Activated CD4-positive, alpha-beta T cell treated with anti-CD3 and anti-CD28 coated beads, Interleukin-2, amount 50 U/mL, for 24 hours (primary cell): ENCODE measurements at places on chromosomes 3 and 15.

DNA sequence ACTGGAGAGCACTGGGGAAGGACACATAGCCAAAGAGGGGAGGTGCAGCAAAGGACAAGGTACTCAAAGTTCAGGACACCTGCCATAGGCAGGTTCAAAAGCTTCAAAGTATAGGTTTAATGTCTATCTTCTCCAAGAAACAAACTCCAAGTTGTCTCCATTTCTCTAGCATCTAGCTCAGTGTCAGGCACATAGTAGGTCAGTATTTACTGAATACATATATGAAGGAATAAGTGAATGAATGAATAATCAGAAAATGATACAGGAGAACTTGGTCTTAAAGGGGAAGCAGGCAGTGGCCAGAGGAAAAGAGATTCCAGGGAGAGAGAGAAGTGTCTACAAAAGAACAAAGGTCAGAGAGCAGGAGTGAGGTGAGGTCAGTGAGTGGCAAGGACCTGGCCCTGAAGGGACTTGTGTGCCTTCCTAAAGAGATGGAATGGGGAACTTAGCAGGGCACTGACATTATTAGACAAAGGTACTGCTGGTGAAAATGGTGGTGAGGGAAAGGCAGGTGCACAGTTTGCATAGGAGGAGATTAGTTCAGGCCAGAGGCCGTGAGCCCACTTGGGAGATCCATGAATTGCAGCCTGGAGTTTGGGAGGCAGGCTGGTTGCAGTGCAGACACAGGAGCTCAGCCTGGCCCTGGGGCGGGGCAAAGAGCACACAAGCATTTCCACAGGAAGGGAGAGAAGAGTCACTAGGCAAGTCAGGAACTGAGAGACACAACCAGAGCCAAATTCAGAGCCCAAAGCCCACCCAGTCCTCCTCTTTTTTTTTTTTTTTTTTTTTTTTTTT is 21.4 kb downstream of the TBC1D2B start:
- DNase-seq = no peak

DNA sequence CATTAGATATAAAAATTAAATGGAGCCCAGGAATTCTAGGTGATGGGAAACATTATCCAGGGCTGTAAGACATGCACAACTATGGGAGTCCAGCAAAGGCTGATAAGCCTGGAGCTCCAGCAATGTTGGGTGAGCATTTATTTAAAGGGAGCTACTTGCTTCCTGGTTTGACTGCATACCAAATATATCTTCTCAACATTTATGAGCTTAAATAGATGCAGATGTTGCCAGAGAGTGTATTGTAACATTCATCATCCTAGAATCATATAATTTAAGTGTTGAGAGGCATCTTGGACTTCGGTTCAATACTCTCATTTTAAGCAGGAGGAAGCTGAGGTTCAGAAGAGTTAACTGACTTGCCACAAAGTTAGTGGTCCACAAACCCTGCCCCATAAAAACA is 12.2 kb upstream of the POLR2M start:
- no peak for DNase-seq

DNA sequence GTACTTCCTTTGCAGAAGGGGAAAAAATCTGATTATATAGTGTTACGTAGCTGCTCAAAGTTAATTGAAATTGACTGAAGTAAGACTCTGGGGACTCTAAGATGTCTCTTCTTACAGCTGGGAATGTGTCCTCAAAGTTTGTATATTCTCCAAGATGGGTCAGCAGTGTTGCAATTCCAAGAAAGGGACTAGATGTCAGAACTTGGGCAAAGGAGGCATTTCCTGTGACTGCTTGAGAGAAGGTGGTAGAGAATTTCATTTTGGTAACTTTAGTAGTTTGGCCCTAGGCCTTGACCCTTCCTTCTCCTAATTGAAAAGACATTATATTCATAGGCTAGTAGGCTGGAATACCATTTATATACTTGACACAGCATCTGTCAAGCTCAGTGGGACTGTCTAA is 33.9 kb downstream of the PTPRG start:
- DNase-seq = no peak

DNA sequence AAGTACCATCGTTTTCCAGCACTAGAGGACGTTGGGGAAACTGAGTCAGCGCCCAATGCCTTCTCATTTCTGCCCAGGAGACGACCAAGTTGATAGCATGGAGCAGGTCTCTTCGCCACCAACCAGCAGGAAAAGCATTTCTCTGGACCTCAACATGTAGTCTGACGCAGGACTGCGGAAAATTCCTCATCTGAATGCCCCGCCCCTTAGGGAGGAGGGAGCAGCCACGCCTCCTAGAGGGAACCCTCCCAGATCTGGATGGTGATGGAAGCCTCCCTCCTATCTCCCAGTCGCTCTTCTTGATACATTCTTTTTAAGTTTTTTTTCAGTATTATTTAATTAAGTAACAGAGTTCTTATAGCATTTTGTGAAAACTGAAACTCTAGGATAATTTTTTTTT is 17.4 kb upstream of the MINDY4B start:
- no peak for DNase-seq

DNA sequence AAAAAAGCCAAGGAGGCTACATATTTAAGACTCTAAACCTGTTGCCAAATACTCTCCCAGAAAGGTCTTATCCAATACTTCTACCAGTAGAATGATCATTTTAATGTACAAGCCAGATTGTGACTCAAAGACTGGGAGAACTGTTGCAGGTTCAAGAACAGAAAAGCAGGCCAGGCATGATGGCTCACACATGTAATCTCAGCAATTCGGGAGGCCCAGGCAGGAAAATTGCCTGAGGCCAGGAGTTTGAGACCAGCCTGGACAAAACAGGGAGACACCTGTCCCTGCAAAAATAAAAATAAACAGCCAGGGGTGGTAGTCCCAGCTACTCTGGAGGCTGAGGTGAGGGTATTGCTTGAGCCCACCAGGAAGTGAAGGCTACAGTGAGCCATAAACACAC is 17.8 kb upstream of the THUMPD3 start:
- no peak for DNase-seq

GRCh38 chr3:89280822-89281365 is 173.5 kb downstream of the EPHA3 start:
- no peak for DNase-seq

GRCh38 chr3:186964616-186965015 is 34.3 kb downstream of the ST6GAL1 start:
- DNase-seq = no peak

GRCh38 chr3:13251166-13251903 is 168.8 kb downstream of the NUP210 start:
- no peak for DNase-seq

- DNase-seq = no peak
These were observed 31.7 kb downstream of the SLC6A6 start for GRCh38 chr3:14434126-14434497.

DNA sequence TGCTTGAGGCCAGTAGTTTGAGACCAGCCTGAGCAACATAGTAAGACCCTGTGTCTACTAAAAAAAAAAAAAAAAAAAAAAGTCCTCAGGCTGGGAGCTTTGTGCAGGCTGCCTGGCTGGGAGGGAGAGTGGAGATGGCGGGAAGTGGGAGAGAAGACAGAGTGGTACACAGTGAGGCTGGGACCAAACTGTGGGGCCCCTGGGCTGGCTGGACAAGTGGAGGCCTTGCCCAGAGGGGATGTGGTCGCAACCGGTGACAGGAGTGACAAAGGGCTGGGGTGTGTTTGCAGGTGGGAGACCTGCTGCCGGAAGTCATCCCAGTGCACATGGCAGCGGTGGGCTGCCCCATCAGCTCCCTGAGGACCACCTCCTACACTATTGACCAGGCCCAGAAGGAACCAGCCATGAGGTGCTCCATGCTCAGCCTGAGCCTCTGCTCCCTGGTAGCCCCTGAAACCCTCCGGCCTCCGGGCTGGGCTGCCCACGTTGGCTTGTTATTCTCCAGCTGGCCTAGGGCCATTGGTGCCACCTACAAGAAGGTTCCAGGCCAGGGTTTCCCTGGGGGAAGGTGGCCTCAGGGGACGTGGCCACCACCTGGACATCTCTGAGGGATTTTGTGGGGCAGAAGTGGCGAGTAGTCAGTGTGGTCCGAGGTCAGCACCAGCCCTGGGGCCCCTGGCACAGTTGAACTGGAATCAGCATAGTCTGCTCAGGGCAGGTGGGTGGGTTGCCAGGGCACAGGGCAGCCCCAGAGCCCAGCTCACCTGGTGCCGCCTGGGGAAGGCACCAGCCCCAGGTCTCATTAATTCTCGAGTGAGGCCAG is 22.7 kb downstream of the ACAA1 start:
- no peak for DNase-seq

DNA sequence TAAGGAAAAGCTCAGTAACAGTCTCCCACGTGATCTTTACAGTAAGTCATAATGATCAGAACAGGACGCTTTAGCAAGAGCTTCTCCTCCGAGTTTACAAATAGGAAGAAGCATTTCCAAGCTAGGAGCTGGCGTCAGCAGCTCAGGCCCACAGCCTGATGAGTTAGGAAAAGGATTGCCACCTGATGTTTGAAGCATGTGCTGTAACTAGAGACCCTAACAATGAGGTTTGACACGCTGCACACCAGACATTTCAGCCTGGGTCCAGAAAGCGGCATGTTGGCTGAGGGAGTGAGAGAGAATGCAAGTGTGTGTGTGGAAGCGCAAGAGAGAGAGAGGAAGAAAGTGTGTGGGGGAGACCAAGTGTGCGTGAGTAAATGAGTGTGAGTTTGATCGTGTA is 47.3 kb downstream of the TLE3 start:
- DNase-seq = no peak

DNA sequence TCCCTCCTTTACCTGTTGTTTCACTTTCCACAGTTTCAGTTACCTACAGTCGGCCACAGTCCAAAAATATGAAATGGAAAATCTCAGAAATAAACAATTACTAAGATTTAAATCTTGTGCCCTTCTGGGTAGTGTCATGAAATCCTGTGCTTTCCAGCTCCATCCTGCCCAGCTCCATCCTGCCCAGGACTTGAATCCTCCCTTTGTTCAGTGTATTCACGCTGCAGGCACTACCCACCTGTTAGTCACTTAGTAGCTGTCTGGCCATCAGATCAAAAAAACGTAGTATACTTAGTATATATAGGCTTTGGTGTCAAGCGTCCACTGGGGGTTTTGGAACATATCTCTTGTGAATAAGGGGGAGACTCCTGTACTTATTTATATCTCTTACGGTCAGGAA is 329.0 kb upstream of the SEMA6D start:
- no peak for DNase-seq

DNA sequence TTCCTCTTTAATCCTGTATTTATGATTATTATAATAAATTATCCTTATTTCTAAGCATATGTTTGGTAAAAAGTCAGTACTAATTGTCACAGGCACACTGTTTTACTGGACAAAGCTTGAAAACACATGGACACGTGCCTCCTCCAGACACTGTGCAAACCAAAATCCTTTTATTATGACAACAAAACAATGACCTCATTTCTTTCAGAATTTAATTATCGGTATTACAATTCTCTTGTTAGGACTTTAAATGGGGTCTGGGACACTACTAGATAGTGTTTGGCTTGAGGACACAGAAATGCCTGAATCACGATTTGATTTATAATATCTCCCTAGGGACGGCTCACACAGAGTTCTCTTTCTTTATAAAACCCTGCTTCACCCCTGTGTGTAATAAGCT is 107.3 kb upstream of the IGSF10 start:
- DNase-seq = no peak

DNA sequence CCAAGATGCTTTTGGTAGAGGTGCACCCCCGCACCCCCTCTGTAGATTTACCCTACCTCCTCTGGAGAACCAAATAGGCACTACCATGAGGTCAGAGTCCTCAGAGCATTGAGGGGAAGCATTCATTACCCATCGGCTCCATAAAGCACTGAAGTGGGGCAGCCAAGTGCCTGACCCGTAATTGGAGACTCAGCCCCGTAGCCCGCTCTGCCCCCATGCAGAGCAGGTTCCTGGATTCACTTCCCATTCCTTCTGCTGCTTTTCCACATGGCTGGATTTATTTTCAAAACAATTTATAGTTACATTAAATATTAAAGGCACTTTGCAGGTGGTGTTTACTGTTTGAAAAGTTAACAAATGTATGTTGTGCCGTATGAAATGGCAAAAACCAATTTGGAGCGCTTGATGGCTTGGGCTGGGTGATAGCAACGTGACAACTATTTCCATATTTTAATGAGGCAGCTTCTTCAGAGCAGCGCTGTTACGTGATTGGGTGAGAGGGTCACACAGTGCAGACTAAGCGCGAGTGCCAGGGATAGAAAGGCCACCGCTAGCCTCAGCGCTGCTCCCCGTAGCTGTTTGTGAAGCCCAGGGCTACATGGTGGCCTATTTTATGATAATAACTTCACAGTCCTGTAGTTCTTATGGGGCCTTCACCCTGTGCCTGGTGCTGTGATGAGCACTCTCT is 373.8 kb upstream of the PROK2 start:
- no peak for DNase-seq

- no peak for DNase-seq
These were observed at the start of gene APOD for GRCh38 chr3:195583831-195584542. APOD (minus strand) TSS chr3:195583940; CDS start chr3:195579461, 4,479 bp downstream.

DNA sequence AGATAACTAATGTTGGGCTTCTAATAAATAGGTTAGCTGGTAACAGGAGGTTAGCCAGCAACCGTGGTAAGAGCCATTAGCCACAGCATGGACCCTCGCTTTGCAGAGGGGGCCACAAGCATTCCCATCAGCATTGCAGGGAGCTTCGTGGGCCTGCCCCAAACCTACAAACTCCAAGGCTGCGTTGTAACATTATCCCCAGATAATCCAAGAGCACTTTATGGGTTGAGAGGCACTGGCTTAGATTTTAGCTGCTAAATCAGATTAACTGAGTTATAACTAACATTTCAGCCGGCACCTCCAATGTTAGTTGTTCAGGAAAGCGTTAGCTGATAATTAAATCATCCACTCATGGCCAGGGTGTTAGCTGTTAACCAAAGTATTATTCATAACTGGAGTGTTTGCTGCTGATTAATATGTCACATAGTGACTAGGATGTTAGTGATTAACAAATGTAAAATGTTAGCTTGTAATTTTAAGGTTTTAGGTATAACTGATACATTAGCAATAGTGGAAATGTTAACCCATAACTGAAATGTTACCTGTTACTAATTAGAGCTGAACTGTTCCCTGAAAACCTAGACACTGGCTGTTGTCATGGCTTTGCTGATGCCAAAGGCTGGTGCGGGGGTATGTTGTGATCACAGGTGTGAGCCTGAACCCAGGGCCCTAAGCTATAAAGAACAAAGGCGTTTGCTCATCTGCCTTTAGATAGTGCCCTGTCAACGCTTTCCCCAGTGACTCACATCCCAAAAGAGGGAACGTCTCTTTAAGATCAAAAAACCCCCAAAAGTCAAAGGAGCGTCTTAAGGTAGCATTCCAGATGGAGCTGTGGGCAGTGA is 56.2 kb downstream of the SLC6A6 start:
- DNase-seq = no peak

- no peak for DNase-seq
These were observed 15.8 kb upstream of the KBTBD12 start for GRCh38 chr3:127899200-127899599.
